Stimulated activated CD4-positive, alpha-beta T cell treated with anti-CD3 and anti-CD28 coated beads, TNF-alpha, amount 100 ng/mL, for 1 hour (primary cell): ENCODE measurements at places on chromosomes 3 and 15.

- no peak for DNase-seq
Measured at GRCh38 chr3:66269411-66269810, 48.6 kb downstream of the SLC25A26 start.

DNA sequence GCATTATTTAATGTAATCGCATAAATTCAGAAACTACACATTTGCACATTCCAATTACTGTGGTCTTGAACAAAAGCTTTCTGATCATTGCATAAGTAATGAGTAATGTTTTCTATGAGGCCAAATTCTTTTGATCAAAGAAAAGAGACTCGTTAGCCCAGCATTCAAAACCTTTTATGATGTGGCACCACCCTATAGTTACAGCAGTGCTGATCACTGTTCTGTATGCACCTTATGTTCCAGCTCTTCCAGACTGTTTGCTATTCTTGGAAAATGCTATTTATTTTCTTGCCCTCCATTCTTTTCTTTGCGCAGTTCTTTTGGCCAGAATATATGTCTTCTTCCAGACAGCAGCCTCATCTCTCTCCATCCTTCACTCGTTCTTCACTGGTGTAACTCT lies 42.3 kb downstream of the MAP3K13 start:
- no peak for DNase-seq

DNA sequence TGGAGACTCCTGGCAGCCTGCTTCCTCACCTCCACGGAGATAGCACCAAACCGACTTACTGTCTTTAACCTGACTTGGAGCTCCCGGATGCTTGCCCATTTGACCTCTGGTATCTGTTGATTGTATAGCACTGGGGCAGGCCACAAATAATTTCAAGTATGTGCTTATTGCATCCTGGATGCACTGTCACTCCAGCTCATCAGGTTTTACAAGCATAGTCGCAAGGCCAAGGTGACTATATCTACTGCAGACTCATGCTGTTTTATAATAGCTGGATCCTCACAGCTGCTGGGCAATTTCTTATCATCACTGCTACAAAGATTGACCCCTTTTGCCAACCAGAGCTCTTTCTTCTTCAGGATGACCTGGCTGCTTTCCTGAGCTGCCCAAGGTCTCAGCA lies 45.6 kb downstream of the PEX5L start:
- no peak for DNase-seq

- DNase-seq, result no peak
Measured at GRCh38 chr3:83092521-83093221, 1331.2 kb upstream of the GBE1 start.

- no peak for DNase-seq
Measured at GRCh38 chr3:49665822-49666519, 8.2 kb upstream of the APEH start.
